AG08396 (cell line): ENCODE measurements at places on chromosomes 3 and 15.

DNA sequence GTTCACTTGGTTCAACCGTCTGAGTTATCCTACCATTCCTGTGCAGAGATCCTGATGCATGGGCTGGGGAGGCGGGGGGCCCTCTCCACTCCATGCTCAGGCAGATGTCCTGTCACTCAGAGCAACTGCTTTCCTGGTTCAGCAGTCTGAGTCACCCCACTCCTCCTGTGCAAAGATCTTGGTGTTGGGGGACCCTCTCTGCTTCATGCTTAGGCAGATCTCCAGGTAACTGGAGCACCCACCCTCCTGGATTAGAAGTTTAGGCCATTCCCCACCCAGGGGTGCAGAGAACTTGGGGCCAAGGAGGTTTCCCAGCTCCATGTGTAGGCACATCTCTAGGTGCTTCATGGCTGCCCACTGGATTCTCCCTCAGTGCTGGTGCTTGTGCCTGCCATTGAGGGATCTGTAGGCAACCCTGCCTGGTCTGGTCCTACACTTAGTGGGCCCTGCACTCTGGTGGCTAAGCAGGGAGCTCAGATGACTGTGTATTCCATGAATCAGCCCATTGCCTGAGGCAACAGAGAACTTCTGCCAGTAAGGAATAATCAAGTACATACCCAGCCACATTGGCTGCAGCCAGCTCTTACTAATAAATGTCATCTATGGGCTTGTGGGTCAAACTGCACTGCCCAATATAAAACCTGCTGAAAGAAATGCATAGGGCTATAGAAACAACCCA lies 465.4 kb upstream of the THBS1 start:
- no peak for DNase-seq

DNA sequence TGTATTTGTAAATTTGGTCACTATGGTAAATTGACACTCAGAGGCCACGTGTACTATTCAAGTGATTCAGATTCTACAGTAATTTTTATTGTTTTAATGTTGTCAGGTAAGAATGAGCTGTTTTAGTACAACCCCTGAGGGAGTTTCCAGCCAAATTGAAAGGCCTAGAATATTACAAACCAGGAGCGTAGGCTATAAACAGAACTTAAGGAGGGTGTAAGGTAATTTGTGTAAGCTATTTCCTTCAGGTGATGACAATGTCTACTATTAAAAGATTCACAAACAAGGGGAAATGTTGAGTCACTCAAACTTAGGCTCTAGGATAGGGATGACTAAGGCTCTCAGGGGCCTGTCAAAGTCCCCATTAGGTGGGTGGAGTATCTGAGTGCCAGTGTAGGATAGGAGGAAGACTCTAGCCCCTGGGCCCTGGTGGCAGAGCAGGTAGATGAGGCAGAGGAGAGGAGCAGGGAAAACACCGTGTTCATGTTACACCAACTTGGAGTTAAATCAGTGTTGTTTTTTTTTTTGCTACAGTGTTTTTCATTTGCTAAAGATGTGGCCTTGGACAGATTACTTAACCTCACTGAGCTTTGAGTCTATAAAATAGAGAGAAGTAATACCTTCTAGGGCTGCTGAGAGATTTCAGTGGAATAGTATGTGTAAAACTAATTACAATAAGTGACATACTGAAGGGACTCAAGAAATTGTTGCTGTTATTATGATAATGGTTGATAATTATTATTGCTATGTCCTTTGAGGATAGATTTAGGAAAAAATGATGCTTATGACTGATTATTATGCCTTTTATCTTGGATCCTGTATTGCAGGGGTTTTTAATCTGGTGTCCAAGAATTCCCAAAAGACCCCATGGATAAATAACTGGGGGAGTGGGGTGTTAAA lies 10.3 kb downstream of the TM4SF1 start:
- no peak for DNase-seq

DNA sequence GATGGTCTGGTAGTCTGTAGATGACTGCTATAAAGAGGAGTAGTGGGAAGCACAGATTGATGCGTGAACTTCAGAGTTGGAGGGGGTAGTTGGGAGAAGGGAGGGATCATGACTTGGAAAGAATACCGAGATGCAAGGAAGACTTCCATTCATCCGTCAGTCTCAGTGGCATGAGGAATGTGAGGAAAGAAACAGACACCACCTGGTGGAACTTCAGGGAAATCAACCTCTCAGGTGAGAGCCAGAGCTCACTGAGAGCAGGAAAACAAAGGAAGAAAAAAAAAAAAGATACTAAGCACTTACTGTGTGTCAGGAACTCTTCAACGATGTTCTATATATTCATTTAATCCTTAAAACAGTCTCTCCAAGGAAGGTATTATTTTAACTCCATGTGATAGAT lies 172.4 kb downstream of the OXSM start:
- DNase-seq, result no peak

- no peak for DNase-seq
Observed at GRCh38 chr15:99436542-99437314, 129.1 kb upstream of the MEF2A start.

- no peak for DNase-seq
Observed at GRCh38 chr3:112425382-112425781, 73.9 kb downstream of the BTLA start.

DNA sequence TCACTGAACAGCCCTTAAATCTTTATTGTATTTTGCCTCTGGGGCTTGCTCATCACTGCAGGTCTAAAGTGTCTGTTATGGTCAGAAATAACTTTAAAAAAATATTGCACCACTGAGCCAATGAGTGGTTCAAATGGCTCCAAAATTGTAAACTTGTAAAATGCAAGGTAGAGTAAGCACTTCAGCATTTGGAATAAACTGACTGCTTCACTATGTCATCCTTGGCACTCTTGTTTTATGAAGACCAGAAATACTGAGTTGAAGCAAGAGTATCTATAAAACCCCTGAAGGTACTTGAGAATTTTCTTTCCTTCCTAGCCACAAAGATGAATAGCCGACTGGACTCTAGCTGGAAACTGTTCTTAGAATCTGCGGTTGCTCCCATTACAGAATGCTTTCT lies 390.3 kb upstream of the DPH6 start:
- no peak for DNase-seq

DNA sequence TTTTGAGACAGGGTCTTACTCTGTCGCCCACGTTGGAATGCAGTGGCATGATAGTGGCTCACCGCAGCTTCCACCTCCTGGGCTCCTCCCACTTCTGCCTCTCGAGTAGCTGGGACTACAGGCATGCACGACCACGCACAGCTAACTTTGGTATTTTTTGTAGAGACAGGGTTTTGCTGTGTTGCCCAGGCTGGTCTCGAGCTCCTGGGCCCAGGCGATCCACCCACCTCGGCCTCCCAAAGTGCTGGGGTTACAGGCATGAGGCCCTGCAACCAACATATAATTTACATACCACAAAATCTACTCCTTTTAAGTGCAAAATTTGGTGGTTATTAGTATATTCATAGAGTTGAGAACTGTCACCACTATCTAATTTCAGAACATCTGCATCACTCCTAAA lies 31.7 kb downstream of the CCDC14 start:
- no peak for DNase-seq

- DNase-seq, result no peak
Observed at GRCh38 chr3:101758224-101758623, 20.8 kb upstream of the NXPE3 start.

DNA sequence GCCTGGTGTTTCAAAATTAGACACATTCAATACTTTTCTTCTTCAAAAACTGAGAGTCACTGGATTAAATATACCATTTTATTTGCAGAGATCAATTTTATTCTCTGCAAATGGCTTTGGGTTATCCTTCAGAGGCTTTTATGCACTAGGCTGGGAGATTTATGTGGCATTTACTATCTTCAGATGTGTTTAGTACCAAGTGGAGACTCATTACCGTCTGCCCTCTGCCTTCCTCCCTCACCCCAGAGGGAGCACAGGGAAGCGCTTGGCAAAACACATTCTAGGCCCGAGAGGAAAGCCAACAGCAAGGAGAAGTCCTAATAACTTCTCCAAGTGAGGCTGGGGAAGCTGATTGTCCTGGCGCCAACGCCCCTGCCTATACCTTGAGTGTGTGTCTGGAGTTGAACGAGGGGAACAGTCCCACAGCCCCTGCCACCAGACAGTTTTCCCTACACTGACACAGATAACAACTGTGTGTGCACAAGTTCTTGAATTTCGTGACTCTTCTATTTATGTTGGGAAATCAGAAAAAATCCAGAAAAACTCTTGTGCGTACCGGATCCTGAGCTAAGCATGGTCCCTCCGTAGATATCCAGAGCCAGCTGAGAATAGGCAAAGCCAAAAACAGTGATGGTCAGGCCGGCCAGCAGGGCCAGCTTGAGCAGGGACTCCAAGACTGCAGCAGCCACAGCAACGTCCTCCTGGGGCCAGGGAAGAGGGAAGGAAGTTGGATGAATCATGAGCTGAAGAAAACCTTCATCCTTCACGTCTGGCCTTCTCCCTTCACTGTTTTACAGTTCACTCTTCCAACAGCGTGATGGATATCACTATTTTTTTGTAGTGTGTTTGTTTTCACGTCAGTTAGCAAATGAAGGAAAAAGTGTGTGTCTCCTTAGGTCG lies 26.6 kb downstream of the RFT1 start:
- no peak for DNase-seq

DNA sequence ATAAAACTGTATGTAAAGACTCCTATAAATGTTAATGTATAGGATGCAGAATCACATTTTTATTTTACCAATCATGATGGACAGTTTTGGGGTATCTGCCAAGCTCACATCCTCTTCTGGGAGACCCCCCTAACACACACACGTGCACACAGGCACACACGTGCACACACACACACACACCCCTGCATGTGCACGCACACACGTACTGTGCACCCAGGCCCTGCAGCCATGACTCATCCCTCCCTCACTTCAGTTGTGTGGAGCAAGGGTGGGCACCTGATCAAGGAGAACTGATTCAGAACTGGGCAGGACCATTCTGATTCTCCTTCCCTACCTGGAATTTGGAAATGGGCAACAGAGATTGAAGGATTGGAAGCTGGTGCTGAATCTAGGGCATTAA lies 16.0 kb upstream of the MINDY4B start:
- no peak for DNase-seq

DNA sequence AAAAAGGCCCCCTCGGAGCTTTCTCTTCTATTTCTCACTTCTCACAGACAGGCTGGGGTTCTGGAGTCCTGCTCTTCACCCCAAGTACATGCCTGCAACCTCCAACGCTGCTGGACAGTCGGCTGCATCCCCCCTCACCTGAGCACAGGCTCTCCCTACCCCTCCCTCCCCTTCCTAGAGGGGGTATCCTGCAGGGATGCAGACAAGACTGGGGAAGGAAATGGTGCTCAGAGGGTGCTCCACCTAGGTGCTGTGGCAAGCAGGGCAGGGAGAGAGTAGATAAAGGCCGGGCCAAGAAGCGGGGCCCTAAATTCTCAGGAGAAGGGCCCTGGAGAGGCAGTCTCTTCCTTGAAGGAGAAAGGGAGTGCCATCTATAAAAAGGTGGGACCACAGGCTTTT lies 7.0 kb upstream of the STRA6 start:
- DNase-seq, result no peak

DNA sequence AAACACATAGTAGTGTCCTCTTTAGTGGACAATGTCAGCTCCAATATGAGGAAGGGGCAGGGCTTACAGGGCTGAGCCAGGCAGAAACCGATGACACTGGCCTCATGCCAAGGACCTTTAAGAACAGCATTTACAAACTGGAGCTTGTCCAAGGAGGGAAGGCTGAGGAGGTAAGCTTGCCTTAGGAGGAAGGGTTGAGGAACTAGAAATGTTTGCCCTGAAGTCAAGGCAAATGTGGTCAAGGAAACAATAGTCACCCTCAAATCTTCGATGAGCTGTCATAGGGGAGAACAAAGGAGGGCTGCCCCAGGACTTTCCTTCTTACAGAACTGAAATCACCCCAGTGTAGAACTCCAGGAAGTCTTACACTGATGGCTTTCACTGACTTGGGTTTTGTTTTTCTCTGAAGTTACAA lies 136.4 kb downstream of the LIPC start:
- DNase-seq, result no peak

DNA sequence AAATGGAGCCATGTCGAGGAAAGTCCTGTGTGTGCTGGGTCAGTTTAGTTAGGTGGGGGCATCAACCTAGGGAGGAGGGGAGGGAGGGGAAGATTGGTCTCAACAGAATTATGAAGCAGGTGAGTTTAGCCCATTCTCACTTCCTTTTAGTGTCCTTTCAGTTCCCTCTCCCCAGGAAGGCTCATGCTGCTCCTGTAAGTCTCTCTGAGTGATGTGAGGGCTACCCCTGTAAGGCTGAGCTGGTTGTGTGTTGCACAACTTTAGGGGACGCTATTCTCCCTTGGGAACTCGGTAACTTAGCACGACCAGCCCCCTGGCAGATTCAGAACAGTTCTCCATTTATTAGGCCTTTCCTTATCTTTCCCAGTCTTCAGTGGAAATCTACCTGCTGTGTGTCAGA lies 21.2 kb downstream of the IL5RA start:
- no peak for DNase-seq

DNA sequence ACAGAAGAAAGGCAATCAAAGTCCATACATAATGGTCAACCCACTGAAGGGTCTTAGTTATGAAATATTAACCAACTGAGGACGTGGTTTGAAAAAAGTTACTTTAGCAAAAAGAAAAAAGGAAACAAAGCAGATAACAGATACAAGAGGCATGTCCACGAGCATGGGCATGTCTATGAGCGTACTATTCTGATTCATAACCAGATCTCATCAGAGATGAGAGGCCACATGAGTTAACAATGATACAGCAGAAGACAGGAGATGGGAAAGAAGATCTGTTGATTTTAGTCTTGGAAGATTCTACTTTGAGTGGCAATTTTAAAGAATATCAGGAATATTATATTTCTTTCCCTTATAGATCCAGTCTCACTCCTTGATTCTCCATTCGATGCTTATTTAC lies 262.9 kb upstream of the SLITRK3 start:
- DNase-seq, result no peak
